ENCODE measurements at places on chromosomes 13 and 19. TPM values are rescaled to one million over a fixed set of nuclear protein-coding genes. Genes with fewer than 3 reads are reported as not detected.

GRCh38 chr13:35826626-35827254 lies 304.4 kb downstream of the DCLK1 start:
- no peak overlapping the region for H3K4me3 ChIP-seq
- H3K27ac ChIP-seq: no peak overlapping the region
- H3K4me1 ChIP-seq: no peaks in the 10 kb centered on the region
- H3K27me3 ChIP-seq: no peaks in the 10 kb centered on the region
- no peak for DNase-seq

- H3K4me3 ChIP-seq: no peak overlapping the region
- no peak overlapping the region for H3K27ac ChIP-seq
- no peaks in the 10 kb centered on the region for H3K27me3 ChIP-seq
- no peak for DNase-seq
- no peaks in the 10 kb centered on the region for H3K36me3 ChIP-seq
Observed at GRCh38 chr13:40476175-40476958, 190.1 kb downstream of the FOXO1 start.

DNA sequence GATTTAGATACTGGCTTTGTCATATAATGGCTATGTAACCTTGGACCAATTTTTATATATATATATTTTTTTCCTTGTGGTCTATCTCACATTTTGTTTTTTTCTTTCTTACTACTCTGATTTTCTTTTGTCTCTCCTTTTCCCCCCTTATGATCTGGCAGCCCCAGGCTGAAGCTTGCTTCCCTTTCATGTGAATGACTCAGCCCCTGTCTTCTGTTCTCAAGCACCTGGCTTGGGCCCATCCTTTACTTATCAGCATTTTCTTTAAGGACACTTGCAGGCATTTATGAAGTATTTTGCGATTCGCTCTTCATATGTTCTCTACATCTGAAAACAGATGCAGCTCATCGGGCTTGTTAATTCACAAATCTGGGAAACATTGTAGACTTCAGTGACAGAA lies 163.6 kb downstream of the SPRY2 start:
- H3K4me3 ChIP-seq: no peak overlapping the region
- DNase-seq: no peak

DNA sequence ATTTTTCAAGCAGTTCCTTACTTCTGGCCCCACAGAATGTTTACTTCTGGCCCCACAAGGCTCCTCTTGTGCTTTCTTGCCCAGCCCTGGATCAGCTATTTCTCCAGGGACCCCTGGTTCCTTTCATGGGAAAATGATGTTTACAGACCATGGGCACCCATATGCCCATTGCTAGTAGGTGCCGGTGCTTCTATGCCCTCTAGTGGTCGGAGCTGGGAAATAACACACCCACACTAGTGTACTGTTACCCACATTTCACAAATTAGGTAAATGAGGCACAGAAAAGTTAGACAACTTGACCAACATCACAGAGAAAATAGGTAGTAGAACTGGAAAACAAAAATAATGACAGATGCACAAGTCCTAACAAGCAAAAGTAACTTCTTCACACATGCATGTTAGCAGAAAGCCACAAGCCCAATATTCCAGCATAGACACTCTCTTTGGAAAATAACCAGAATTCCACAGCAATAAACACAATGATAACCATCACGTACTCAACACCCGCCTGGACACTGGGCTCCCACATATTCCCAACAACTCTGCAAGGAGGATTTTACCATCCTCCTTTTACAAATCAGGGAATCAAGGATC lies 1.3 kb upstream of the CEACAM6 start:
- no peaks in the 10 kb centered on the region for H3K27me3 ChIP-seq
- peak overlapping the region; percentile 68 for H3K27ac ChIP-seq
- peaks cover 19% of the 10 kb centered on the region for H3K4me1 ChIP-seq
- no peak overlapping the region for H3K4me3 ChIP-seq
- no peaks in the 10 kb centered on the region for H3K36me3 ChIP-seq
- DNase-seq: peak; percentile 85

DNA sequence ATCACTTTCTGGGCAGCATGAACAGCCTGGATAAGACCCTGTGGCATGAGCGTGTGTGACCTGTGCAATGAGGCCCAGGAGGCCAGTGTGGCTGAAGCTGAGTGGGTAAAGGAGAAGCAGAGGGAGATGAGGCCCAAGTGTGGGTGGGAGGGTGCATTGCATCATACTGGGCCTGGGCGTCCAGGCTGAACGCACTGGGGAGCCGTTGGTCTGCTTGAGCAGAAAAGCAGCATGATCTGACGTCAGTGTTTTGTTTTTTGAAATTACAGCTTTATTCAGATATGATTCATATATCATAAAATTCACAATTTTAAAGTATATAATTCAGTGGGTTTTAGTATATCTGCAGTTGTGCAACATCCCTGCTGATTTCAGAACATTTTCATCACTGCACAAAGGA lies 409.7 kb downstream of the HS6ST3 start:
- no peaks in the 10 kb centered on the region for H3K4me1 ChIP-seq
- no peak overlapping the region for H3K4me3 ChIP-seq
- no peak for DNase-seq
- no peaks in the 10 kb centered on the region for H3K27me3 ChIP-seq
- H3K36me3 ChIP-seq: no peaks in the 10 kb centered on the region
- no peak overlapping the region for H3K27ac ChIP-seq

- H3K27me3 ChIP-seq: no peaks in the 10 kb centered on the region
- peak overlapping the region; percentile 91 for H3K4me3 ChIP-seq
- no peak for DNase-seq
- peaks cover 30% of the 10 kb centered on the region for H3K4me1 ChIP-seq
- peaks cover 32% of the 10 kb centered on the region for H3K36me3 ChIP-seq
Observed at GRCh38 chr19:48874303-48875135, 2.3 kb downstream of the PPP1R15A start.

- no peaks in the 10 kb centered on the region for H3K27me3 ChIP-seq
- DNase-seq: peak; percentile 78
- no peak within 1 kb of the TSS for H3K27ac ChIP-seq
- H3K36me3 ChIP-seq: peaks cover 14% of the 10 kb centered on the region
Observed at GRCh38 chr19:35030257-35031071, at the start of gene SCN1B. TSS of gene SCN1B (plus strand) at chr19:35030470. CDS start at chr19:35030821, 351 bp downstream.

- peaks cover 4% of the 10 kb centered on the region for H3K4me1 ChIP-seq
- no peak overlapping the region for H3K27ac ChIP-seq
- H3K4me3 ChIP-seq: peak overlapping the region; percentile 68
- H3K36me3 ChIP-seq: no peaks in the 10 kb centered on the region
- DNase-seq: peak; percentile 73
Observed at GRCh38 chr13:43785650-43786471, 911 bp downstream of the ENOX1 start.

DNA sequence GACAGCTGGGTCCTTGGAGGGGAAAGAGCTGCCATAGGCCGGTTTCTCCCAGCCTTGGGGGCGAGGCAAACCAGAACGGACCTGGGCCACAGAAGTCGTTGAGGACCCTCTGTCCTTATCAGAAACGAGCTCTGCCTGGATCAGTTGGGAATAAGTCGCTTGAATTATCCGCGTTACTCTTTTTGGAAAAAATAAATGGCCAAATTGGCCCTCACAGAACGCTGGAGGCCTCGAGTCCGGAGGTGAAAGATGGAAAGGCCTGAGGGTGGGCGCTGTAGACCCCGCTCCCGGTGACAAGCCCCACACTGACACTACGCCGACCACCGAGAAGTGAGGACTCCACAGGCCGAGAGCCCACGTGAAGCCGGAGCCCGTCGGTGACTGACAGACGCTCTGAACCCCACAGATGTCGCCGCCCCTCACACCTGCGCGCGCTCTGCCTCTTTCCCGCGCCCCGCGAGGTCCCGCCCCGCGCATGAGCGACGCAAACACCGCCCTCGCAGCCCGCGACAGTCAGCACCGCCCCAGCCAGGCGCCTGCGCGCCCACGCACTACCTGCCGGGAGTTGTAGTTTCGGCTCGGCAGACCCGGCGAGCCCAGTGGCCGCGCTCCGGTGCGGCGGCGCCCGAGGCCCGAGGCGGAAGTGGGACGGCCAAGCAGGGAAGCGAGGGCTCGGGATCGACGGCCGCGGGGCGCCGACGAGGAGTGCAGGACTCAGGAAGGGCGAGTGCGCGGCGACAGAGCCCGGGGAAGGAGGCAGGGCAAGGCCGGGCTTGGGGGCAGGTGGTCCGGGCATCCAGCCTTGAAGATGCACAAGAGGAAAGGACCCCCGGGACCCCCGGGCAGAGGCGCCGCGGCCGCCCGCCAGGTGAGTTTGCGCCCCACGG lies at the start of the genes BRME1 and CC2D1A:
BRME1 (minus strand) TSS at position 484 of the 887 bp plus-strand sequence. CDS start 1,225 bp downstream, outside the sequence.
CC2D1A (plus strand) TSS at position 568 of the 887 bp plus-strand sequence; CDS start at position 809, 241 bp downstream.
- peak; percentile 94 for DNase-seq
- peak within 1 kb of the TSS; percentile 76 for H3K4me3 ChIP-seq
- H3K36me3 ChIP-seq: peaks cover 4% of the 10 kb centered on the region

DNA sequence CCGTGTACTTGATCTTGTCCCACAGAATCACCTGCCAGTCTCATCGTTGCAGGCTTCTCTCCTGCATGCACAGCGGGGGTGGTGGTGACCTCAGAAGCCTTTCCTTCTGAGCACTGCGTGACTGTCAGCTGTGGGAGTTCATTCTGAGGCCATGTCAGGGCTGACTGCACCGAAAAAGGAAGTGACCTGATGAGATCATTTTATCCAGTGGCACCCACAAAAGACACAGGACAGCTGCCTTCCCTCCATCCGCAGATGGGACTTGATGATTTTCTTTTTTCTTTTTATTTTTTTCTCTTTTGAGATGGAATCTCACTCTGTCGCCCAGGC lies 89.7 kb downstream of the RAB20 start:
- H3K27me3 ChIP-seq: no peaks in the 10 kb centered on the region
- no peak for DNase-seq
- H3K4me3 ChIP-seq: no peak overlapping the region
- H3K27ac ChIP-seq: no peak overlapping the region
- peaks cover 20% of the 10 kb centered on the region for H3K36me3 ChIP-seq
- H3K4me1 ChIP-seq: no peaks in the 10 kb centered on the region

DNA sequence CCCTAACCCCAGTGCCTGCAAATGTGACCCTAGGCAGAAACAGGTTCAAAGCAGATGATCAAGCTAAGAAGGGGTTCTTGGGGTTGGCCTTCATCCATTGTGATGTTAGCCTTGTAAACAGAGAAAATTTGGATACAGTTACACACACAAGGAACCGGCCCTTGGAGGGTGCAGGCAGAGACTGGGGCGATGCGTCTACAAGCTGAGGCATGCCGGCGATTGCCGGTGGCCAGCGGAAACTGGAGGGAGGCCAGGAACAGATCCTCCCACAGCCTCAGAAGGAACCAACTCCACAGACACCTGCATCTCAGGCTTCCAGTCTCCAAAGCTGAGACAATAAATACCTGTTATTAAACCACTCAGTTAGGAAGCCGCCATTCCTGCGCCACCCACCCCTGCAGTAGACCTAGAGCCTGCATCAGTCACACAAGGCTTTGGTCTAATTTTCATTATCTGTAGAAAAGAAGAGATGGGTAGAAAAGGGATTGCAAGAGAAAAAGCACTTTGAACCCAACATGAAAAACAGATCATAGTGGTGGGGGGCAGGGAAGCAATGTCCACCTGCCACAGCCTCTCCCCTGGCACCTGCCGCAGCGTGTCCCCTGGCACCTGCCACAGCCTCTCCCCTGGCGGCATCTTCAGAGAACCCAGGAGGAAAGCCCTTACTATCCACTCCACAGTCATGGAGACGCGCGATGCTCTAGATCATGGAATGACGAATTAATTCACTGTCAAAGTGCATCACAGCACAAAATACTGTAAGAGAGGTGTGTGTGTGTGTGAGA lies 119.7 kb upstream of the SOX1 start:
- no peaks in the 10 kb centered on the region for H3K4me1 ChIP-seq
- peaks cover 46% of the 10 kb centered on the region for H3K27me3 ChIP-seq
- H3K36me3 ChIP-seq: no peaks in the 10 kb centered on the region
- H3K27ac ChIP-seq: no peak overlapping the region
- H3K4me3 ChIP-seq: no peak overlapping the region

DNA sequence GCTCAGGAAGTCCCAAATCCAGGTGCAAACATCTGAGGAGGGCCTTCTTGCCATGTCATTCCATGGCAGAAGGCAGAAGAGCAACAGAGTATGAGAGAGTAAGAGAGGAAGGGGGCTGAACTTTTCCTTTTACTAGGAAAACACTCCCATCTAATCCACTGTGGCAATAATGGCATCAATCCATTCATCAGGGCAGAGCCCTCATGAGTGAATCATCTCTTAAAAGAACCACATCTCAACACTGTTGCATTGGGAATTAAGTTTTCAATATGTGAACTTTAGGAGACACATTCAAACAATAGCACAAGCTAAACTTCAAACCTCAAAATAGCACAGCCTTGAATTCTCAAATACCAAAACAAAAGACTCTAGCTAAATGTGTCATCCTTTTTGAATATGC lies 264.5 kb downstream of the KCTD12 start:
- no peak overlapping the region for H3K4me3 ChIP-seq
- no peaks in the 10 kb centered on the region for H3K27me3 ChIP-seq
- no peaks in the 10 kb centered on the region for H3K4me1 ChIP-seq
- no peaks in the 10 kb centered on the region for H3K36me3 ChIP-seq
- DNase-seq: no peak
- no peak overlapping the region for H3K27ac ChIP-seq

The ERICH6B gene
- not detected for total RNA-seq

The MBNL2 gene
- 12.0 TPM for total RNA-seq

The MEIOSIN gene
- not detected for total RNA-seq

The FGF21 gene
- not detected for total RNA-seq

The SLC6A16 gene
- total RNA-seq: 4.4 TPM

The ZNF44 gene
- 4.3 TPM for total RNA-seq

The LILRB2 gene
- total RNA-seq: not detected

All from A673 (cell line).